T-cell (primary cell): ENCODE measurements at places on chromosomes 3 and 15. TPM values are rescaled to one million over a fixed set of nuclear protein-coding genes. Genes with fewer than 3 reads are reported as not detected.

The CRYGS gene
- 9.0 TPM for total RNA-seq

- DNase-seq, result no peak
- peaks cover 2% of the 10 kb centered on the region for H3K4me1 ChIP-seq
- H3K4me3 ChIP-seq, result no peak overlapping the region
- no peaks in the 10 kb centered on the region for H3K27me3 ChIP-seq
- H3K27ac ChIP-seq, result no peak overlapping the region
Measured at GRCh38 chr3:37920156-37920699, 58.5 kb downstream of the CTDSPL start.

GRCh38 chr3:23004971-23005370 lies 198.2 kb upstream of the UBE2E2 start:
- no peak overlapping the region for H3K4me3 ChIP-seq
- no peak overlapping the region for H3K27ac ChIP-seq
- no peaks in the 10 kb centered on the region for H3K4me1 ChIP-seq

DNA sequence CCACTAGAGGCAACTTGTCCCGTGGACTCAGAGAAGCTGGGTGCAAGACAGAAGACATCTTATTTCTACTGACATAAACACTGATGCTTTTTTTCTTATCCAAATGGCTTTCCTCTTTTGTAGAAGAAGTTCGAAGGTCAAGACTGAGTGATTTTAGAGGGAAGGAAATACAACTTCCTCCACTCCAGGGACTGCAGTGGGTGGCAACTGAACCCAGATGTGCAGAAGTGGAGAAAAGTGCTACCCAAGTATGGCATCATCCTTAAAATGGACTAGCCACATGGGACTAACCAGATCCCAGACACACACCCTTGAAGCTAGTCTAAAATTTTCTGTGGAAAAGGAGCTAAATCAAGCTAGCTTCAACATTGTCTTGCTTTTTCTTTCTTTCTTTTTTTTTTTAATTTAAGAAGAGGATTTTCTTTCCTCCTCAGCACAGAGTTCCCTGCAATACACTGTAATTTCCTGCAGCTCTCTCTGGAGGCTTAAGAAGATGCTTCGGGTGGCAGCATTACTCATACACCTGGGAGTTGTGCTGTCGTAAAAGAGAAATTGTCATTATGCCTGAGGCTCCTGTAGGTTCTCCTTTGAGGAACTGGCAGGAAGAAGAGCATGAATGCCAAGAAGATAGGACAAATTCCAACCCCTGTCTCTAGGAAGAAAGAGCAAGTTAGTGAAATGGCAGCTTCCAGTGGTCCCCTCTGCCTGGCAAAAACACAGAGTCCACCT lies 3.8 kb upstream of the FRMD4B start:
- no peak for DNase-seq
- no peak overlapping the region for H3K27ac ChIP-seq
- peaks cover 31% of the 10 kb centered on the region for H3K27me3 ChIP-seq
- peaks cover 17% of the 10 kb centered on the region for H3K4me1 ChIP-seq
- no peaks in the 10 kb centered on the region for H3K36me3 ChIP-seq
- H3K4me3 ChIP-seq, result no peak overlapping the region

DNA sequence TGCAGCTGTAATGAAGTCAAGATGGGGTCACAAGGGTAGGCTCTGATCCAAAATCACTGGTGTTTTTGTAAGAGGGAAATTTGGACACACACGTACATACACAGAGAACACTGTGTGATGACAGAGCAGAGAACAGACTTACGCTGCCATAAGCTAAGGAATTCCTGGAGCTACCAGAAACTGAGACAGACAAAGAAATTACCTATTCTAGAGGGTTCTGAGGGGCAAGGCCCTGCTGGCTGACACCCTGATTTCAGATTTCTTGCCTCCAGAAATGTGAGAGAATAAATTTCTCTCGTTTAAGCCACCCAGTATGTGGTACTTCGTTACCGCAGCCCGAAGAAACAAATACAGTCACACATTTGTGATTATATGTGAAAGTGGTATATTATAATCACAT lies 24.8 kb downstream of the CBLB start:
- peaks cover 15% of the 10 kb centered on the region for H3K4me1 ChIP-seq
- no peak for DNase-seq
- no peaks in the 10 kb centered on the region for H3K27me3 ChIP-seq
- H3K36me3 ChIP-seq, result peaks cover 22% of the 10 kb centered on the region
- no peak overlapping the region for H3K4me3 ChIP-seq

GRCh38 chr3:58326267-58326900 lies 6.3 kb upstream of the PXK start:
- DNase-seq, result no peak
- H3K27ac ChIP-seq, result no peak overlapping the region
- H3K36me3 ChIP-seq, result no peaks in the 10 kb centered on the region
- no peaks in the 10 kb centered on the region for H3K27me3 ChIP-seq

DNA sequence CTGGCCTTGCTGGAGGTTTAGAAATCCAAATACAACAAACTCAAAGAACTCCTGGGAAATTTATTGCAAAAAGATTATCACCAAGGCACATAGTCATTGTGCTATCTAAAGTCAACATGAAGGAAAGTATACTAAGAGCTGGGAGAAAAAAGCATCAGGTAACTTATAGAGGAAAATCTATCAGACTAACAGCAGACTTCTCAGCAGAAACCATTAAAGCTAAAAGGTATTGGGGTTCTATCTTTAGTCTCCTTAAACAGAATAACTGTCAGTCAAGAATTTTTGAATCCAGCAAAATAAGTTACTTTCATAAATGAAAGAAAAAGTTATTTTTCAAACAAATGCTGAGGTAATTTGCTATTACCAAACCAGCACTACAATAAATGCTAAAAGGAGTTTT lies 8.0 kb downstream of the OR5K3 start:
- no peaks in the 10 kb centered on the region for H3K36me3 ChIP-seq
- H3K4me1 ChIP-seq, result no peaks in the 10 kb centered on the region
- DNase-seq, result no peak

GRCh38 chr3:106425916-106426315 lies 557.1 kb upstream of the CBLB start:
- no peak for DNase-seq
- no peak overlapping the region for H3K27ac ChIP-seq
- H3K4me1 ChIP-seq, result no peaks in the 10 kb centered on the region
- H3K27me3 ChIP-seq, result no peaks in the 10 kb centered on the region
- no peak overlapping the region for H3K4me3 ChIP-seq

GRCh38 chr3:163605915-163606314 lies 1472.4 kb downstream of the SI start:
- no peak overlapping the region for H3K27ac ChIP-seq
- no peaks in the 10 kb centered on the region for H3K27me3 ChIP-seq
- no peaks in the 10 kb centered on the region for H3K36me3 ChIP-seq
- H3K4me3 ChIP-seq, result no peak overlapping the region
- H3K4me1 ChIP-seq, result no peaks in the 10 kb centered on the region
- DNase-seq, result no peak

- H3K27me3 ChIP-seq, result no peaks in the 10 kb centered on the region
- no peak overlapping the region for H3K27ac ChIP-seq
- DNase-seq, result no peak
- no peaks in the 10 kb centered on the region for H3K36me3 ChIP-seq
- no peaks in the 10 kb centered on the region for H3K4me1 ChIP-seq
Measured at GRCh38 chr15:100092034-100092433, 249.7 kb downstream of the ADAMTS17 start.

DNA sequence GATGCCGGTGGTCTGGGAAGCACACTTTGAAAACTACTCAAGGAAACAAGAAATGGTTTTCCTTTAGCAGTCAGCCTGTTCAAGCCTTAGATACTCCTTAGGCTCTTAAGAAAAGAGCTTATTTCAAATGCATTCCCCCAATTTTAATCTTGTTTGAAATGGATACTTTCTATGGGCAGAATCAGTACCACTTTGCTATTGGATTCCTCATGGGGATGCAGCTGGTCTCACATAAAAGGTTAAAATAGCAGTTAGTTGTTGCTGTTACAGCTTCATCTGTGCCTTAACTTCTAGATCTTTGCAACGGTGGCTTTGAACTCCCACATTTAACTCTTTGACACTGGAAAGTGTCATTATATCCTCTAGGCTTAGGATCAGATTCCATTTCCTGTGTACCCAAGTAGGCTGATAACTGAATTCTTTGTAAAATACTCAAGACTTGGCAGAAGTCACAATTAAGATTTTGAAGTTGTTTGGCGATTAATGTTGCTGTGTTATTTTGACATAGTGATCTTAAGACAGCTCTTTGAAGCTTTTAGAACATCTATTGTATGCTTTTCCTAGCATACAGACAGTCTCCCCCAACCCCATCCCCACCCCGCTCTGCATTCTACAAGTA lies 2.2 kb downstream of the THBS1 start:
- H3K36me3 ChIP-seq, result no peaks in the 10 kb centered on the region
- no peak for DNase-seq
- no peak overlapping the region for H3K27ac ChIP-seq
- peaks cover 24% of the 10 kb centered on the region for H3K4me1 ChIP-seq
- no peak overlapping the region for H3K4me3 ChIP-seq
